ENCODE measurements at places on chromosomes 6 and 20.

DNA sequence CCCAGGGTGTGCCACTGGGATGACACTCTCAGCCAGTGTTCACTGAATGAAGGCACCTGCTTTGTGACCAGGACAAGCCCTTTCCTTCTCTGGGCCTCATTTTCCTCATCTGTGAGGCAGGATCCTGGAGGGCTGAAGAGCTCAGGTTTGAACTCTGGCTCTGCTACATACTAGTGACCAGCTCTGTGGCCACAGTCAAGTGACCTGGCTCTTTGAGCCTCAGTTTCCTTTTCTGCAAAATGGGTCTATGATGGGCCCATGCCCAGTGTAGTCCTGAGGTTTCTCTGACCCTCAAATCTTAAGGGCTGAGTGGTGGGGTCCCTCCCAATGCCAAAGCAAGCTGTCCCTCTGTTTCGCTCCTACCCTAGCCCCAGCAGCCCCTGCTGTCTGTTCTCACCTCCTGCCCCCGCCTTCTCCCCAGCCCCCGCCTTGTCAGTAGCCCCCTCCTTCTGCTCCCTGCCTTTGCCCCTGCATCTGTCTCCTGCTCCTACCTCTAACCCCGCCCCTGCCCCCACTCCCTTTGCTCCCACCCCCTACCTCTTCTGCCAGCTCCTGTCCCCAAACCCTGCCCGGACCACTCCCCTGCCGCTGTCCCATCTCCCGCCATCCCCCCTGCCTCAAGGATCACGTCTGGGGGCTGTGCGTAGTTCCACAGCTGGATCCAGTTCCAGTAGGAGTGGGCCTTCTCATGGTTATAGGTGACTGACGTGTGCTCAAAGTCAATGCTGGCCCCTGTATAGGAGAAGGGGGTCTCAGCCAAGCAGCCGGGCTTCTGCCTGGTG, 17.0 kb downstream of the SUN5 start:
- DNase-seq, result no peak

DNA sequence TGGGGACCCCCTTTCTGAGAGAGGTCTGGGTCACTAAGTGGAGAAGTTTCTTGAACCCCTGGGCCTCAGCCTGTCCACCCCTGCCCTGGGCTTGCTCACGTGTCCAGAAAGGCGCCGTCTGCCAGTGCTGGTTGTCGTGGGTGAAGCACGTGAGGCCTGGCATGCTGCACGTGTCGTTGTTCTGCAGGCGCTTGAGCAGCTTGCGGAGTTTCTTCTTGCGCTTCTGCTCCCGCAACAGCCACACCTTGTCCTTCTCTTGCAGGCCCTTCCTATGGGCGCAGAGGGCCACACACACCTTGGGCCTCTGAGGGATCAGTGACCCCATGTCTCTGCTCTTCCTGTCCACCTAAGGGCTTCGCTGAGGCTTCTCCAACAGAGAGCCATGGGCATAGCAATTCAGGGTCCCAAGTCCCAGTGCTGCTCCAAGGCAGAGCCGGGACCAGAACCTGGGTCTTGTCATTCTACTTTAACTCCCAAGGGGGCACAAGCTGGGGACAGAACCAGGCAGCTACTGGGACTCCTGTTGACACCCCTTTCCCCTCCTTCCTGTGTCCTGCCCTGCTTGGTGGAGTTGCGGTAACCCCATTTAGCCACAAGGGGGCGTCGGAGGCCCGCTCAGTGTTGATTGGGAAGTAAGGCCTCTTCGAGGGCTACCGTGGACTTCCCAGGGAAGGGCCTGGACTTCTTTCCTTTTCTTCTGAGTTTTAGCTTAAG, 121.8 kb downstream of the SULF2 start:
- peak; percentile 55 for DNase-seq

DNA sequence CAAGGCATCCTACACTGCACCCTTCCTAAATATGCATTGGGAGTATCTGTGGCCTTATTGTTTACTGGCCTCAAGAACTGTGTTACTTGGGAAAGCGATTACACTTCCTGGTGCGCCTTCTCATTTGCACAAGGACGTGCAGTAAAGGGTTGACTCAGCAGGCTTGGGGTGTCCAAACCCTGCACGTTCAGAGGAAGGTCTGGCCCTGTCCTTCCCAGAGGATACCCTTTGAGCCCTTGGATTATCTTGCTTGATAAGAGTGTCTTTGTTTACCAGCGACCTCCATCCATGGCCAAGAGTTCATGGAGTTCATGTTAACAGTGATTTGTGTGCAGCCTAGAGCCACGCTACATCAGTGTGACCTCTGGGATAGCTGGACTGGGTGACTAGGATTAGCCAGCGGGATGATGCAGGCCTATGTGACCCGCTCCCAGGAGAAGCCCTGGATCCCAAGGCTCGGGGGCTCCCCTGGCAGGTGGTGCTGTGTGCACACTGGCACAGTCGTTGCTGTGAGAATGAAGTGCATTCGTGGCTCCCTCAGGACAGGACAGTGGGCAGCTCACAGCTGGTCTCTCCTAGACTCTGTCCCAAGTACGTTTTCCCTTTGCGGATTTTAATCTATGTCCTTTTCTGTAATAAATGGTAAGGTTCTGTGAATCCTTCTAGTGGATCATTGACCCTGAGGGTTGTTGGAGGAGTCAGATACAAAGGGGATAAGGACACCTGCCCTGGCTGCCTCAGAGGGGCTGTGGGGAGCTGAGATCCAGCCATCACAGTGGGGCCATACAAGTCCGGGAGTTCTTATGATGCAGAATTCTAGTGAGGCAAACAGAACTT, 73.5 kb downstream of the TTLL2 start:
- DNase-seq, result no peak

DNA sequence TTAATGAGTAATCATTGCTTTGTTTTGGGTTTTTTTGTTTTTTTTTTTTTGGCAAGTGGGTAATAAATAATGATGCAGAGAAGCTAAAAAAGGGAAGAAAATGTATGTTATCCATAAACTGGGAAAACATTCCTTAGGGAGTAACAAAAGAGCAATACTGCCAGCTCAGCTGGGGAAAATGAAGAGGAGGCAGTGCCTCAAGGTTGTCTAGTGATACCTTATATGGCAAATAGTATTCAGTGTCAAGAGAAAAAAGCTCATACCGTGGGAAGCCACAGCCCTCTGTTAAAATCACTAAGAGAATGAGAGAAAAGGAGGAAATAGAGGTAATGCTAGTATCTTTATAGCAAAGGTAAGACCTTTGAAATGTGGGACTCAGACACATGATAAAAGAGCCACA, 47.1 kb upstream of the SMLR1 start:
- DNase-seq, result no peak

DNA sequence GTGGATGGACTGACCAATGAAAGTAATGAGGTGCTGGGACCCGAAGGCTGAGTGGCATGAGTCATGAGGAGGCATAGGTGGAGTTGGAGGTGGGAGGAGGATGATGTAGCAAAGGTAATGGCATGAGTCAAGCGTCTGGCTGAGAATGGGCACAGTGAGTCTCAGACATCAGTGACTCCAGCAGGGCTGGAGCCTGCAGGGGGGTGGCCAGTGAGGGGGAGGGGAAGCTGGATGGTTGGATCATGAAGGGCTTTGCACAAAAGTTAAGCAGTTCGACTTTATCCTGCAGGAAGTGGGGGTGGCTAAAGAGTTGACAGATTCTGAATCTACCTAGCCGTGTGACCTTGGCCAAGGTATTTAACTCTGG, 99.0 kb upstream of the IYD start:
- no peak for DNase-seq

DNA sequence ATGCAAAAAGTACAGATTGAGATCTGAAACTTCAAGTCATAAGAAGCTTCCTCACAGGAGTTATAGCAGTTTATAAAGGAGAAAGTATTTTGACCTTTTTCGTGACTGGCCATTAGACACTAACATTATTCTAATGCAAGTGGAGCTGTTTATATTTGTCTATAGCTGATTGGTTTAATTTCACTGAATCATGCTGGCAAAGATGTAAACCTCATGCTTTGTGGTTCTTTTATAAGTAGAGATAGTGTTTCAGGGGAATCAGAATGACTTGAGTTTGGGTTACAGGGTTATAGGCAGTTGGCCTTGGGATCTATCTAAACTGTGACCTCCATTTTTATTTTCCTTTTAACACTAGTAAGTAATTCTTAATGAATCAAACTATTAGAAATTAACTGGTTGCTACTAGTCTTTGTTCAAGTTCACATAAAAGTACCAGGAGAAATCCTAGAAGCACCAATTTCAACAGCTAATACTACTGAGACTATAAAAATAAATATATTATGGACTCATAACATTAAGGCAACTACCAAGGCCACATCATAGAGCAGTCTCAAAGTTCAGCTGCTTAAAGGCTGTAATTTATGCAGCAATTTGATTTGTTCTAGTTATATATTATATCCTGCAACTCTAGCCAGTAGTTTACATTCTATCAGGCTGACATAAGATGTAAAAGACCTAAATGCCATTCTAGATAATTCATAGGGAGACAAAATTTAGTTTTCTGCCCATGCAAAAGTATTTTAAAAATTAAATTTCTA, 94.0 kb downstream of the RNGTT start:
- no peak for DNase-seq

GRCh38 chr6:17633465-17634188, 33.5 kb downstream of the FAM8A1 start:
- no peak for DNase-seq

DNA sequence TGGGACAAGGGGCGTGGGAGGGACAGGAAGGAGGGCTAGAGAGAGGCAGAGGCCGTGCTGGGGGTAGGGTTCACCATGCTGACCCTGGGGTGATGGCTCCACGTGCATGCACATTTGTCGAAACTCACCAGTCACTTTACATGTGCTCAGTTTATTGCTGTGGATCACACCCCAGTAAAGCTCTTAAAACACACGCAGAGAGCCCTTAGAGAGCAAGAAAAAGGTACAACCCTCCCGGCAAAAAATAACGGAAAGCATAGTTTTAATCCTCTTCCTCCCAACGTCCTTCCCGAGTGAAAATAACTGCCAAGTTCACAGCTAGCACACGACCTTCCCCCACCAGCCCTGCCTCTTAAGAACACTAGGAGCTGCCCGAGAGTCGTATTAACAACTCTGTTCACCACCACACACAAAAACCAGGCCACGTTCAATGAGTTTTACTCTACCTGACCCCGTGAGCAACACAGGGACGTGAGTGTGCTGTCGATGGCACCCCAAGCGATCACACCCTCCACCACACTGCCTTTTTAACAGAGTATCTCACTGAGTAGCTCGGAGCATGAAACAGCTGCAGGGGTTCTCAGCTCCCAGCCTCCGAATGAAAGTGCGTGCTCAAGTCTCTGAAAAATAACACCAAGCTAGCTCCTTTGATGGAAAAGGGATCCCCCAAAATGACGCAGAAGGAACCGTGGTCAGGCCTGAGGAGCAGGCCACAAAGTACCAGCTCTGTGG, 39.7 kb downstream of the TAF4 start:
- DNase-seq, result peak; percentile 3

DNA sequence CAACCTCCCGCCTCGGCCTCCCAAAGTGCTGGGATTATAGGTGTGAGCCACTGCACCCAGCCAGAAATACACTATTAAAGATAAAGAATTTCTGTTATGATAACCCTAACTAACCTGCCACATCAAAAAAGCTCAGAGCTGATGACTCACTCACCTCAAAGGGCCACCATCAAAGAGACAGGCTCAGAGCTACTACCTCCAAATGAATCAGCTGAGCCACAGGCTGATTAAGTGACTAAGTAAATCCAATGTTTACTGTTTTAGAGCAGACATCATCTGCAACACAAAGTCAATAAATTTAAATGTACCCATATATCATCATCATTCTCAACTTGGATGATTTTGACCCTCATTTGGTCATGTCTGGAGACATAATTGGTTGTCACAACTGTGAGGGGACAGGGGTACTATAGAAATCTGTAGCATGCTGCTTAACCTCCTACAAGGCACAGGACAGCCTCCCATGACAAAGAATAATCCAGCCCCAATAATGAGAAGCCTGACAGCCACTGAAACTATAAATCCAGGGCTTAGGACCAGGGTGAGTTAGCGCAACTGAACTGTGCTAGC, 106.5 kb downstream of the ATP9A start:
- no peak for DNase-seq

DNA sequence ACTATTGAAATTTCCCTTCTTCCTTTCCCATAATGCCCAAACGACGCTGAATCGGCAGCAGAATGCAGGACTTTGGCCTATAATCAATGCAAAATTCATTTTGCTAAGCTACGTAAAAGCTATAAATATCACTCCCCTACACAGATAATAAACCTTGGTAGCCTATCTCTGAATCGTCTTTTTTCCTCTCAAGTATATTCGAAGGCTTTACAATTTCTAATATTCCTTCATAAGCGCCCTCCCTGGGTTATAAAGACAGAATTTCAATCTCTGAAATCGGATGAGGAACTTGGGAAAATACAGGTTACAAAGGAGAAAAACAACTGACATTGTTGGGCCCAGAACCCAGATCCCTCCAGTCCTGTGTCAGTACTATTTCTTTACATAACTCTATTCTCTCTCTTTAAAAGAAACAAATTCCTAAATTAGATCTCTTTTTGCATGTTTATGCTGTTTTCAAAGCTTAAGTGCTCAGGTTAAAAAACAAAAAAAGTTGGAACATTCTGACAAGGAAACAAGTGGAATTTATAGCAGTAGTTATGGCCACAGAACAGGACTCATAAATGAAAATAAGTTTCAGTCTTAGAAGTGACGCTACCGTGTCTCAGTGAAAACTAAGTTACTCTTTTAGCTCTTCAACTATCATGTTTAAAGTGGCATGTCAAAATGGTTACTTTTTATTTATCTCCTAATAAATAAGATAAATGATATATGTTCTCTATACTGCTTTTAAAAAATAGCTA, 84.5 kb downstream of the SESN1 start:
- DNase-seq, result no peak

DNA sequence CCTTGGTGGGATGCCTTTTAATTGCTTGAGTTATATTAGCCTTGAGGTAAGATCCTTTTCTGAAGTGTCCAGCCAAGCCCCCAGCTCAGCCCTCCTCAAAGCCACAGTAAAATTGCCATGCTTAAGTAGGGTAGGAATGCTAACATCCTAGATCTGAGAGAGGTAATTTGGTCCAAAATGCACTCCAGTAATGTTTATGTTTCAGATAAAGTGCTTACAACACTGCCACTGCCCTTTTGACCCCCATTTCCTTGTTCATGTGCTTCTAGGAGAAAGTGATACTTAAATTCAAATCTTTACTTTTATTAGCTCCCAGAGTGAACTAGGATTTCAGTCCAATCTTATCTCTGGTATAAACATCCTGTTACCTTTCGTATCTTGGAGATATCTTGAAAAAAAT, 318.0 kb downstream of the BMP2 start:
- no peak for DNase-seq

DNA sequence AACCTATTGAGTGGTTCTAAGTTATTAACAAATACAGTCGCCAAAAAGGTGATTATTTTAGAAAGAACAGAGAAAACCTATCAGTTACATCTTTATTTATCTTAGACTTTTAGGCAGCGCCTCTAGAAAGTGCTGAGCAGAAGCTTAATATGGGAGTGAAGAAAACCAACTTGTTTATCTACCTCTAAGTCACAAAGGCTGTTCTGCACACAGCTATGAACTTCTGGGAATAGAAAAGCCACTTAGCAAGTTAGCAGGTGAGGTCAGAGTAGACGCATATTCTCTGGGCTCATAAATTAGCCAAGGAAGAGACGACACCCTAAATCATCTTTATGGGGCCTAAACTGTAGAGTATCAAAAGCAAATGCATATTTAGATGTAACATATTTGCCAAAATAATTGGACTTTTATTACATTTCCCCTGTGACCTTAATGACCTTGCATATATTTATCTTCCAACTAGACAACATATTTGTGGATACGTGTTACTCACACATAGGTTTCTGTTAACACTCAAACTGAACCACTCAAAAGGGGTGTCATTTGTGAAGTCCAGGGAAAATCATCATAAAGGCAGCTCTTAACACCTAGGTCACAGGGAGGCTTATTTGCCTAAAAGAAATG, 267.1 kb downstream of the ADGB start:
- DNase-seq, result no peak
